Right atrium auricular region (tissue), 2 donors: ENCODE measurements at places on chromosomes 2 and 18.

DNA sequence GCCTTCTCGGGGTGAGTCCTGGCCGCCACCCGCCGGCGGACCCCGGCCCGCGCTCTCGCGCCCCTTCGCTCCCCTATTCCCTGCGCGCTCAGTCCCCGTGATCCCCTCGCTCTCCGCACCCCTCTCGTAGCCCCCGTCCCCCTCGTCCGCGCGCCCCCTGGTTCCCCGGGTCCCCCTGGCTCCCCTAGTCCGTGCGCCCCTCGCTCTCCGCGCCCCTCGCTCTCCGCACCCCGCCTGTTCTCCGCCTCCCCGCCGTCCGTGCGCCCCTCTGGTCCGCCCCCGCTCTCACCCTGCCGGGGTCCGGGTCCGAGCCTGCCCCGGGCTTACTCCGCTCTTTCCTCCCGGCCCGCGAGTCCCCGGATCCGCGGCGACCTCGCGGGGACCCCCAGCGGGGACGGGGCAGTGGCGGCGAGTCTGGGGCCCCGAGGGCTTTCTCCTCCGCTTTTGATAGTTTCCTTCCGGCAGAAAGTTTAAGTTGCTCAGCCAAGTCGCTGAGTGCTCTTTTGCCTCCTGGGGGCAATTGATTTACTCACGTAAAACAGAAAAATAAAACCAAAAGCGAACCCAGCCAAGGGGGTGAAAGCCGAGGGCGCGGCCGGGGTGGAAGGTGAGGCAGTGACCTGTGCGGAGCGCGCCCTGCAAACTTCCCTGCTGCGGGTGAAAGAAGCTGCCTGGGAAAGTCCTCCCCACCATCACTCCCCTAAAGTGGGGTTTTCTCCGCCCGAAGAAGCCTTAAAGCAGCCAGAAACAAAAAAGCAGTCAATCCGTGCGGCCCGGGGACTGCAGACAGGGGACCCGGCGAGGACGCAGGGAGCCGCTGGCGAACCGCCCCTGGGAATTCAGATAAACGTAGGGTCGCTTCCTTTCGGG is 568 bp downstream of the RAB31 start:
- DNase-seq, result no peak

DNA sequence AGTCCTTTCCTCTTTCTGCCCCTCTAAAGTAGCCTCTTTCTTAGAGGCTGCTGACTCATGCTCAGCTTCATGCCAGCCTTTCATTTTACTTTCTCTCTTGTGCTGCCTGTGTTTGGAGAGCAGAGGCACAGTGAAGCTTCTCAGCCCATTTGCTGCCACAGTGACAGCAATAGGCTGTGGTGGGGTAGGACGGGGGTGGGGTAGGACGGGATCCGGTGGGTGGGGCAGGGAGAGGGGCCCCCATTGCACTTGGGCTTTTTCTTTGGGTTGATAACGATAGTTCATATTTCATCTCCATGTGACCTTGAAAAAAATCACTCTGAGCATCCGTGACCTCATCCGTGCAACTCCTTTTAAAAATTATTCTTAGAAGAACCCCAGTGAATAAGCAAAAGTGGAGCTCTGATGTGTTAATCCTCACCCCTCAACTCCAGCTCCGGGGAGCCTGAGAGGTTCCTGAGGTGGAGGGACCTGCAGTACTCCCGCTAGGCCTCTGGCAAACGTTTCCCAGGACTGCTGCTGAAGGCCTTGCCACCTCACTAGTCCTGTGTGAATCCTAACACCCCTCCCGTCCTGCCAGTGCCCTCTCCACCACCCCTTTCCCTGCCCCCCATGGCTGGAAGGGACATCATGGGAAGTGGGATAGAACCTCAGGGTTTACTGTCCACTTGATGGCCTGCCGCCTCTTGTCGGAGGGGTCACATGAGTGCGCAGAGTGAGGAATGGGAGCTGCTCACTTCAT is 70.8 kb downstream of the INPP4A start:
- DNase-seq, result no peak

DNA sequence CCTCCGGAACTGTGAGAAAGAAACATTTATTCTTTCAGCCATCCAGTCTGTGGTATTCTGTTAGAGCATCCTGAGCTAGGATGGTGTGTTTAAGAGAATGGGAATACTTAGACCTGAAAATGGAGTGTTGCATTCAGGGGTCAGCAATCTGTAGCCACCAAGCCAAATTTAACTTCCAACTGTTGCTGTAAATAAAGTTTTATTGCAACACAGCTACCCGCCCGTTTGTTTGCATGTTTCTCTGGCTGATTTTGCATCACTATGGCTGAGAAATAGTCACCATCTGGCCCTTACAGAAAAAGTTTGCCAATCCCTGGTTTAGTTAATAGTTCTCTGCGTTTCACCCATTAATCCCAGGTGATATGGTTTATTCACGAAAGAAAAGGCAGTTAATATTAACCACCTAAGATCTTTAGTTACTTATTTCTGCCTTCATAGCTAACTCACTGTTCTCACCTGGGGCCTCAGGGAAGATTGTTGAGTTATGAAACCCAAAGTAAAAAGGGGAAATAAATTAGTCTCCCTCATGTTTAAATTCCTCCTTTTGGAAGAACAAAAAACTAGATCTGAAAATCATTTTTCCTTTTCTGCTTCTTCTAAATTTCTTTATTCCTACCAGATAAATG is 9.5 kb upstream of the CYS1 start:
- DNase-seq, result no peak

- DNase-seq, result peak; percentile 80
These were observed 36.1 kb upstream of the MRPL33 start for GRCh38 chr2:27735263-27735904.

DNA sequence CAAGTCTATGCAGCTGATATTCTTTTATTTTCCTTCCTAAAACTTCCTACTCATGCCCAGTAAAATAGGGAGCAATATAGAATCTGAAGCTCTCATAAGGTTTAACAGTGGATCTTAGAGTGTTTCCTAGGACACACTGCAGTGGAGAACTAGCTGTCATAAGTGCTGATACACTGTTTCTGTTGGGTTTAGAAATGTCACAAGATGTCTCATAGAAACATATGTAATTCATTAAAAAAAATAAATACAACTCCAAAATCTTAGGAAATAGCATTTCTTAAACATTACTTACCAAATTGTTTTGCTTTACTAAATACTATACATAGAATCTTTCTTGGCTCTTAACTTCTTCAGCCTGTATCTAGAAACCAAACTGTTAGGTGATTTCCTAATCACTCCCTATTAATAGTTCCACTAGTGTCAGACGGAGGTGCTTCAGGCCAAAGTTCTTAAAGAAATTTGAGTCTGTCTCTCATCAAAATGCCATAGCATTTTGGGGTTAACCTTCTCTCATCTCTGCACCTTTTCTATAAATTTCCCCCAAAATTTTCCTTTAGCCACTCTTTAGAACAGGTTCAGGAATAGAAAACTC is 93.7 kb downstream of the CERKL start:
- no peak for DNase-seq

DNA sequence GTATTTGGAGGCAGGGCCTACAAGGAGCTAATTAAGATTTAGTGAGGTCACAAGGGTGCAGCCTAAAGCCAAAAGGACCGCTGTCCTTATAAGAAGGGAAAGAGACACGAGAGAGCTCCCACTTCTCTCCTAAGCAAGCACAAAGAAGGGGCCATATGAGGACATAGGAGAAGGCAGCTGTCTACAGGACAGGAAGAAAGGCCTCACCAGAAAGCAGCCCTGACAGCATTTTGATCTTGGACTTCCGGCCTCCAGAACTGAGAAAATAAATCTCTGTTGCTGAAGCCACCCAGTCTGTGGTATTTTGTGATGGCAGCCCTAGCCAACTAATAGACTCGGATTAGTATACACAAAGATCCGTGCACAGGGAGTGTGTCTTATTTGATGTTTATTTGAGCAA is 139.7 kb downstream of the B3GNT2 start:
- DNase-seq, result no peak

GRCh38 chr2:221969087-221969829 is 329.5 kb downstream of the PAX3 start:
- DNase-seq, result no peak

DNA sequence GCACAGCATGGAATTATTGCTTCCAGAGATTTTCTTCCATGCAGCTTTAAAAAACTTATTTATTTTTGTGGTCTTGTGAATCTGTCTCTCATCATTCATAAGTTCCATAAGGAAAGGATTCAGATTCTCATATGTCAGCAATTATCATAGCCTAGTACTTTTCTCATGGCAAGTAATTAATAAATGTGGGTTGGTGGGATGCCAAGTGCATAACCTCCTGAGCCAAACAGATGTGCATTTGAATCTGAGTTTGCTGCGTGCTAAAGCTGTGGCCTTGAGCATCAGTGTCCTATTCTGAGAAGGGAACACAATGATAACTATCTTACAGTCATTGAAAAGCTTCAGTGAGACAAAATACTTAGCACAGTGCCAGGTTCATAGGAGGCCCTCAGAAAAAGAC is 331.9 kb downstream of the PDE11A start:
- no peak for DNase-seq

GRCh38 chr18:9960258-9960904 is 46.6 kb downstream of the VAPA start:
- DNase-seq, result no peak

- no peak for DNase-seq
These were observed 339.0 kb upstream of the LRRTM1 start for GRCh38 chr2:80643598-80643997.

DNA sequence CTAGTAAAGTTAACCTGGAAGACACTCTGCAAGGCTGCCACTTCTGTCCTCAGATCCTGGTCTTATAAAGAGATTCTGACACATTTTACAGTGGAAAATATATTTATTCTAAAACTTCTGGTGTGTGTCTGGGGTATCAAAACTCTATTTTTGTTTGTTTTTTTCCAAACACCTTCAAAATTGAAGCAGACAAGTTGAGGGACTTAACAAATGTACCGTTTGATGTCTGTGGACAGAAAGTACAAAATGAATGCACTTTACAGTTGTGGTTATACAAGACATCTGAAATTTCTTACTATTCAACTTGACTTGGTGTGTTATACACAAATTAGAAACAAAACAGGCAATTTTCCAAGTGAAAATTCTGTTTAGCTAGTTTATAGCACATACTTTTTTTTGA is 823.2 kb upstream of the SALL3 start:
- DNase-seq, result no peak

DNA sequence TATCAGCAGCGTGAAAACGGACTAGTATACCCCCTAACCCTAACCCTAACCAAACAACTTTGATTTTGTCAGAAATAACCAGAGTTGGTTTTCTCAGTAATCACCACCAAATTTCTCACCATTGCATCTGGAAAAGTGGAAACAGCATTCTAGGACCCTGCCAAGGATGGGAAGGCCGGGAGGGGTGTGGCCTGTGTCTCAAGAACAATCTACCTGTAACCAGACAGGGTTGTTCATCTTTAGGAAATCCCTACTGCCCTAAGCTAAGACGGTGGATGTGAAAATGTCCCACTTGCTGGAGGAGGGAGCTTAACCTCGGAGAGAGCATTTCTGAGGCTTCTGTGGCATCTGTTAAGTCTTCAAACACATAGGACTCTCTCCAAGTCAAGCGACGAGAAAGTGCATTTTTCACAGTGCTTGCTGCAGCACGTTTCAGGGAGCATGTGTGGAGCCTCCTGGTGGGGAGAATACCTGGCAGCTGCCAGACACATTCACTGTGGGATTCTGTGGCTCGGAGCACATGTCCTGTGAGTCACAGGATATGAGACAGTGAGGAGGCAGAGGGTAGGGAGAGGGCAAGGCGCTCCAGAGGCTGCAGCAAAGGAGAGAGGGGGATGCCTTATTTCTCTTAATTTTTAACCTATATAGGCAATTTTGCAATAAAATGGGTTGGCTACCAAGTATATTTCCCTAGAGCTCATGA is 207.5 kb downstream of the SPP2 start:
- DNase-seq, result no peak
